ENCODE measurements at places on chromosomes 3 and 15.

GRCh38 chr3:39934696-39935095, 125.3 kb downstream of the MYRIP start:
- no peak for DNase-seq

DNA sequence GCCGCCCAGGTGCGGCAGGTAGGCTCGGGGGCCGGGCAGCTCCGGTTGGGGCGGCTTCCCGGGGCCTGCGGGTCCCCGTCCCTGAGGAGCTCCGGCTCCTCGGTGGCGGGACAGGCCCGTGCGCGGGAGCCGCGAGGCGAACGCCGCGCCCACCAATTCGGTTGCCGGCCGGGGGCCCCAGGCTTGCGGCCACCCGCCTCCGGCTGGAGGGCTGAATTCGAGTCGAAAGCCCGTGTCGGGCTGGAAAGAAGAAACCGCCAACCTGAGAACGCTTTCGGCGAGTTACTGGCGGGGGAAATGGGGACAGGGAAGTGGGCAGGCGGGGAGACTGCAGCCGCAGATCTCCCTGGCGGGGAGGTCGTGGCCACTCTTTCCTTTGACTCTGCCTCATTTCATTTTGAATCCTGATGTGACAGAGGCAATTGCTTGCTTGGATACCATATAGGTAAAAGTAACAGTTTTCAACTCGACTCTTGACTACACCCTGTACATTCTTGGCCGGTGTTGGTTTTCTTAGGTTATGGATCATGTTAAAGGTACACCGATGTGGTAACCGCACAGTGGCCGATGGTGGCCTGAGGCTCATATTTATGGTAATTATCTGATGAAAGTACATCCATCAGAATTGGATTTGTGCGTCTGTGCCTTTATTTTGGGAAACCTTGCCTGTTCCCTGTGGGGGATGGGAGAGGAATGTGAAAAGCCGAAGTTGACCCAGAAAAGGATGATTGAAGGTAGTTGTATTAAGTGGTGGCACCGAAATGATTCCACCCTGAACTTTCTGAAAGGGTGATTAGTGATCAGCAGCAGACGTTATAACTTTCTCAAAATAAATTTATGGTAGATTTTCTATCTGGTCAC, 1.7 kb downstream of the B3GNT5 start:
- DNase-seq, result no peak

GRCh38 chr3:36969540-36970432, 23.1 kb downstream of the EPM2AIP1 start:
- DNase-seq, result no peak

GRCh38 chr15:64004587-64004986, 41.7 kb downstream of the DAPK2 start:
- DNase-seq, result no peak
